ENCODE measurements at places on chromosomes 11 and 22.
A peak's percentile ranks its signal among the peaks of the same experiment; 100 is the strongest.

DNA sequence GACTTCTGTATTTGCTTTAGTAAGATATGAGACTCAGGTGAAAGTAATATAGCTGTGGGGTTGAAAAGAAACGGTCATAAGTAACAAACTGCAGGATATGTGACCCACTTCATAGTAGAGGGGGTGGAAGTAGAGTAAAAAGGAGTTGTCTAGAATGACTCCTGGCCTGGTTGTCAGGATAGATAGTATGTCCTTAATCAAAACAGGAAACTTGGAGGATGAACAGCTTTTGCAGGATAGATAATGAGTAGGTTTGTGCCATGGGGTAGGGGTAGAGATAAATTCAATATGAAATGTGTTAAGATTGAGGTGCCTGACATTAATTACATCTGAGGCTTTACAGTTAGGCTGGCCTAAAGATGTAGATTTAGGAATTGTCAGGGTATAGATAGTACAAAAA is 47.0 kb upstream of the B3GNT6 start:
- DNase-seq, result no peak

GRCh38 chr11:76510060-76511047 is 65.5 kb downstream of the EMSY start:
- no peak for DNase-seq

GRCh38 chr11:12091956-12092558 is 18.3 kb upstream of the MICAL2 start:
- no peak for DNase-seq

GRCh38 chr11:108562746-108563581 is 30.6 kb downstream of the EXPH5 start:
- no peak for DNase-seq

DNA sequence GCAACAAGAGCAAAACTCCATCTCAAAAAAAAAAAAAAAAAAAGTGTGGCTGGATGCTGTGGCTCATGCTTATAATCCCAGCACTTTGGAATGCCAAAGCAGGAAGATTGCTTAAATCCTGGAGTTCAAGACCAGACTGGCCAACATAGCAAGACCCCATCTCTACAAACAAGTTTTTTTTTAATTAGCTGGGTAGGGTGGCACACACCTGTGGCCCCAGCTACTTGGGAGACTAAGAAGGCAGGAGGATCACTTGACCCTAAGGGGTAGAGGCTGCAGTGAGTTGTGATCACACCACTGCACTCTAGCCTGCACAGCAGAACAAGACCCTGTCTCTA is 19.0 kb upstream of the FEZ1 start:
- DNase-seq, result no peak

- DNase-seq, result no peak
Observed at GRCh38 chr11:6319001-6319703, 1.1 kb downstream of the CAVIN3 start.

GRCh38 chr22:39923696-39924095 is 22.8 kb downstream of the GRAP2 start:
- DNase-seq, result no peak

GRCh38 chr11:2400762-2401435 is 349 bp downstream of the TSSC4 start:
- no peak for DNase-seq

- DNase-seq, result no peak
Observed at GRCh38 chr22:47329727-47330650, 567.5 kb downstream of the TBC1D22A start.

- DNase-seq, result no peak
Observed at GRCh38 chr11:108854346-108854745, 189.5 kb downstream of the DDX10 start.

- no peak for DNase-seq
Observed at GRCh38 chr22:30235687-30236170, 10.8 kb downstream of the LIF start.

DNA sequence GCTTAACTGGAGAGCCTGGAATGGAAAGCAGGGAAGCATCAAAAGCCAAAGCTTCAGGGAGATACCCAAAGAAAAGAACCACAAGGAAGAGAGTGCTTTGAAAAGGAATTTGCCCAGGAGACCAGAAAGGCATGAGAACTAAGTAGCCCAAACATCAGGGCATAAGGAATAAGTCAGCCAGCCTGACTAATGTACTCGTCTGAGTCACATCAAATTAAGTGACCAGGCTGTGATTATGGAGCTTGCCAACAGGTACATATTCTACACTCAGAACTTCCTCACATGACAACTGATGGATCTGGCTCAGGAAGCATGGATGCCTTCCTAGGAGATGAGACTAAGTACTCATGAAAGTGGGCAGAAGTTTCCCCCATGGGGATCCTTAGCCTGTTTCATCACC is 366.7 kb downstream of the BUD13 start:
- DNase-seq, result no peak

- no peak for DNase-seq
Observed at GRCh38 chr11:97860237-97860636, 1160.5 kb upstream of the CNTN5 start.

DNA sequence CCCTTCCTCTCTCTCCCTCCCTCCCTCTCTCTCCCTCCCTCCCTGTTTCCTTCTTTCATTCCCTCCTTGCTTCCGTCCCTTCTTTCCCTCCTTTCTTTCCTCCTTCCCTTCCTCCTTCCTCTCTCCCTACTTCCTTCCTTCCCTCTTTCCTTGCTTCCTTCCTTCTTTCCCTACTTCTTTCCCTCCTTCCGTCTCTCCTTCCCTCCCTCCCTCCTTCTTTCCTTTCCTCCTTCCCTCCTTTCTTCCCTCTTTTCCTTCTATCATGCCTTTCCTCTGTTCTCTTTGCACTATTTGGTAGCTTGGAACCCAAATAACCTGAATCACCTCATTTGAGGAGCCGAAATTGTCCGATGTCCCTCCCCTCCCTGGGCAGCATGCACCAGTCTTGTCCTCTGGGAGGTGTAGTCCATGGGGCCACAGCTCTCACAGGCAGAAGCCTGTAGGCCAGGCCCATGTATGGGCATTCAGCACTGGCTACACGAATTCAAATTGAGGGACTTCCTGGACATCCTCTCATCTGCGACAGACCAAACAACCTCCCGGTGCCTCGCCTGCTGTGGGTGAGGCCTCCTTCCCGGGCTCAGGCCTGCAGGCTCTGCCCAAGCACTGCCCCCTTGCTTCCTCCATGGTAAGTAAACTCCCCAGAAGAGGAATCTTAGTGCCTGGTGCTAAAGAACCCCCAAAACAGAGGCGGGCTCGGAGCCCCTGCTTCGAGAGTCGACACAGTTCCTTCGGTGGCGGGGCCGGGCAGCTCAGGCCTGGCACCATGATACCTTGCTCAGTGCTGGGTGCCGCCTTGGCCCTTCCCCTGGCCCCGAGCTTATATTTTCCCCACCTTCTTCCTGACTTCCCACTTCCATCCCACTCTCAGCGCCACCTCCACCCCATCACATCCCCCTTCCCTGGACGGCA is 454.1 kb upstream of the CADM1 start:
- DNase-seq, result no peak

GRCh38 chr11:8838248-8838647 is 72.7 kb upstream of the AKIP1 start:
- no peak for DNase-seq

- no peak for DNase-seq
Observed at GRCh38 chr11:17653611-17654010, 65.8 kb upstream of the MYOD1 start.

GRCh38 chr11:76208438-76209374 is 2.4 kb upstream of the WNT11 start:
- DNase-seq, result peak; percentile 38

GRCh38 chr11:94533696-94534630 is 9.8 kb upstream of the FUT4 start:
- no peak for DNase-seq

GRCh38 chr11:62081378-62082291 is 42.2 kb upstream of the INCENP start:
- peak; percentile 80 for DNase-seq

- no peak for DNase-seq
Observed at GRCh38 chr11:81345609-81346008, 1388.1 kb downstream of the FAM181B start.

DNA sequence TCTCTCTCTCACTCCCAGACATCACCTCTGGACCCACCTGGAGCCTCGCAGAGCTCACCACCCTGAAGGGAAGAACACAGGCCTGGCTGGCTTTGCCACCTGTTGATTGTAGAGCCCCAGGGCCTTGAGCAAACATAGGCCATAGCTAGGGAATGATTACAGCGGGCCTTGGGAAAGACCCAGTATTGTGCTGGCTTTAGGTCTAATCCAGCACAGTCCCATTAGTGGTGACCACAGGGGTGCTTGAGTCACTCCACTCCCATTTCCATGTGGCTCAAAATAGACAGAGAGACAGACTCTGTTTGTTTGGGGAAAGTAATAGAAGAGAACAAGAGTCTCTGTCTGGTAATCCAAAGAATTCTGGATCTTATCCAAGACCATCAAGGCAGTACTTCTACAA is 42.7 kb upstream of the FAM181B start:
- no peak for DNase-seq

DNA sequence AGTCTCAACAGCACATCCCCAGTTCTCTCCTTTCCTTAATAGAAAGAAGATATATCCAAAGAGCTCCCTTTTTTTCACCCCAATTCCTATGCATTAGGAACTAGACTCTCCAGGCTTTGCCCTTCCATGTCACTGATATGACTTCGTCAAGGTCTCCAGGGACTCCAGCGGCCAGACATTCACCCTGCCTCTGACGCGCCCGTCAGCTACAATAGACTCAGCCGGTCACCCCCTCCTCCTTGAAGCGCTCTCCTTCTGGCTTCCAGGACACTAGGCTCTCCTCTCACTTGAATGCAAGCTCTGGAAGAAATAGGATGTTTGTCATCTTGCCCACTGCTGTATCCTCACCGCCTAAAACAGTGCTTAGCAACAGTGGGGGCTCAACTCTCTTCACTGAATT is 14.9 kb upstream of the ELFN2 start:
- DNase-seq, result no peak

GRCh38 chr11:128285321-128285720 is 302.0 kb downstream of the ETS1 start:
- DNase-seq, result no peak

DNA sequence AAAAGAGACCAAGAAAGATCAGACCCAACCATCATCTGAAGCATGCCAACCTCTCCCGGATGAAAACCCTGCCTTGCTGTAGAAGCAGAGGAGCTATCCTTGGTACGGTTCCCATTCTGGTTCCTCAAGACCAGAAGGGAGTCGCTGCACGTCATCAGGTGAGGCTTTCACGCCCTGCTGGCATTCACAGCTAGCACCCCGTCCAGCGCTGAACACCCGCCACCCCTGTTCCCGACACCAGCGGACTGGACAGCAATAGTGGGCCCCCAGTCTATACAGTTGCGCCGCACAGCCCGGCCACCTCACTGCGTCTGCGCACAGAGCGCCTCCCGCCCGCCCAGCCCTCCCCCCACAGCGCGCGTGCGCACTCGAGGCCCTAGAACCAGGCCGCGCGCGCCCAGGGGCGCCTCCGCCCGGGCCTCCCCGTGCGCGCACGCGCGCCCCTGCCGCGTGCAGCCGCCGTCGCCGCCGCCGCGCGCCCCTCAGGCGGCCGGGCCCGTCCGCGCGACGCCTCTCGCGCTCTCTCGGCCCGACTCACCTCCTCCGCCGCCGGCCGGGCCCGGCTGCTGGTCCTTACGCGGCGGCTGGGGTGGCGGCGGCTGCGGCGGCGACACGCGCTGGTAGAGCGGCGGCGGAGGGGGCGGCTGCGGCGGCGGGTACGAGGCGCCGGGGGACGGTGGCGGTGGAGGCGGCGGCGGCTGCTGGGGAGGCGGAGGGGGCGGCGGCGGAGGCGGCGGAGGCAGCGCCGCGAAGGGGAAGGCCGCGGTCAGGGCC is 706 bp downstream of the SF1 start:
- peak; percentile 85 for DNase-seq

DNA sequence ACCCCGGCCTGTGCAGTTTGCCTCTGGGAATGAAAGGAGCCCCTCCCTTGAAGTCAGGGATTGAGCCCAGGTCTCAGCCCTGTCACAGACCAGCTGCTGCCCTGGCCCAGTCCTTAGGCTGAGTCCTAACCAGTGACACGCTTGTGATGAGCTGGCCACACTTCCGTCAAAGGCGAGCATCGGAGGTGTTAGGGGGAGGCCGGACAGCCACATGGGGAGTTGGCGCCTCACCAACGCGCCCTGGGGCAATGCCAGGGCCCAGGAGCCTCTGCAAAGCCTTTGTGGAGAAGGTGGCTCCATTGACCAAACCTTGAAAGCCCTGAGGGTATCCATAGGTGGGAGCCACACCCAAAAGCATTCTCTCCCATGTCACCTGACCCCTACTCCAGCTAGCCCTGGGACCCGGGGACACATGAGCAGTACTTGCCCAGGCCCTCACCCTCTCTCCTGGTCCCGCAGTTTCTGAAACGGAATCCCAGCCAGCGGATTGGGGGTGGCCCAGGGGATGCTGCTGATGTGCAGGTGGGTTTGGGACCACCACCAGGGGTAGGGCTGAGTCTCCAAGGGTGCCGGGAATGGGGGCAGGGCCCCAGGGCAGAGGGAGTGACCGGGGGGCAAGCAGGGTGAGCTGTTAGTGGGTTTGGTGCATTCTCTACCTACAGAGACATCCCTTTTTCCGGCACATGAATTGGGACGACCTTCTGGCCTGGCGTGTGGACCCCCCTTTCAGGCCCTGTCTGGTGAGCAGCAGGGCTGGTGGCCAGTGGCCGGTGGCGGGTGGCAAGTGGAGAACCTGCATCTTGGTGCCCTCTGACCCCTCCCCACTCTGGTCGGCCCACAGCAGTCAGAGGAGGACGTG is 3.7 kb downstream of the PTPRCAP start:
- DNase-seq, result no peak

- no peak for DNase-seq
Observed at GRCh38 chr22:43885319-43885671, 6.5 kb downstream of the PNPLA5 start.

DNA sequence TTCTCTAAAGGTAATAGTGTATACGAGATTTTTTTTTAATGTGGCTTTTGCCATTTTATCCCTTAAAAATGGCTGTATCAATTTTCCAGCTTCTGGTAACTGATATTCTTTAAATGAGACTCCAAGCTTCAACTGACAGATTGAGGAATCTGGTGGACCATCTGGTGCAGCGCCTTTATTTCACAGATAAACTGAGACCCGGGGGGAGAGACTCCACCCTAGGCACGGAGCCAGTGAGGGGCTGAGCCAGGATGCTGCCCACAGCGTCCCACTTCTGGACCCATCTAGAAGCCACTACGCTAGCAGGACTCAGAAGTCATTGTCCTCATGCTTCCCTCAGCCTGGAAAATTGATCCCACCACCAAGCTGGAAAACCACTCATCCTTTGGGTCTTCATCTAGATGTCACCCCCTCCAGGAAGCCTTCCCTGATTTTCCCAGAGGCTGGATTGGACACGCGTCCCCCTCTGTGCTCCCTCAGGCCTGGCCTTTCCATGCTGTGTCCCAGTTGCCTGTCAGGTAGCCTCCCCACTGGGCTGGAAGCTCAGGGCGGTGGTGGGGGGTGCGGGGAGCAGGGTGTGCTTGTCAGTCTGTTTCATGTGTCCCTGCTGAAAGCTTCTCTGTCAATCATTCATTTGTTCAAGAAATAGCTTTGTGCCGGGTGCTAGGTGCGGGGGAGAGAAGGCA is 12.3 kb upstream of the CD5 start:
- no peak for DNase-seq

- peak; percentile 88 for DNase-seq
Observed at GRCh38 chr22:23268139-23268712, 87.9 kb downstream of the BCR start.

GRCh38 chr22:24894220-24894975 is 52.1 kb downstream of the LHFPL7 start:
- no peak for DNase-seq
